Progenitor cell of endocrine pancreas (in vitro differentiated cells): ENCODE measurements at places on chromosomes 4 and X.

GRCh38 chrX:139299309-139299708 lies 231.2 kb upstream of the F9 start:
- DNase-seq: no peak

DNA sequence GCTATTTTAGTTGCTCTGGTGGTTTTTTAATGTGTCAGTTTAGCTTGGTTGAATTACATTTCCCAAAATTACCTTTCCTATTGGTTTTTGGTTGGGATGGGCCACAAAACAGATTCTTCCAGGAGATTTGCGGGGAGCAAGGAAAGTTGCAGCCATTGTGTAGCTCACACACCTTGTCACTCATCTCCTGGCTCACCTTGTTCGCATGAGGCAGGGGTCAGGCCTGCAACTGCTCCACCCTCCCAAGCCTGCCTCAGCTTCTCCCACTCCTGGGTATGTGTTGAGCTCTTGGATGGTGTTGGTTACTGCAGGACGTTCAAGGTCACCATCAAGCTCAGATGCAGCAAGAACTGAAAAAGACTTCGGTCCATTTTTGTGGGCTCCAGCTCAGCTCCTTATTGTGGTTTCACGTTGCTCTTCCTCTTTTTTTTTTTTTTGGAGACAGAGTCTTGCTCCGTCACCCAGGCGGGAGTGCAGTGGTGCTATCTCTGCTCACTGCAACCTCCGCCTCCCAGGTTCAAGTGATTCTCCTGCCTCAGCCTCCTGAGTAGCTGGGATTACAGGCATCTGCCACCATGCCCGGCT lies 95.6 kb upstream of the METTL14 start:
- DNase-seq: no peak

- no peak for DNase-seq
Measured at GRCh38 chr4:72375073-72375736, 193.8 kb downstream of the ADAMTS3 start.

DNA sequence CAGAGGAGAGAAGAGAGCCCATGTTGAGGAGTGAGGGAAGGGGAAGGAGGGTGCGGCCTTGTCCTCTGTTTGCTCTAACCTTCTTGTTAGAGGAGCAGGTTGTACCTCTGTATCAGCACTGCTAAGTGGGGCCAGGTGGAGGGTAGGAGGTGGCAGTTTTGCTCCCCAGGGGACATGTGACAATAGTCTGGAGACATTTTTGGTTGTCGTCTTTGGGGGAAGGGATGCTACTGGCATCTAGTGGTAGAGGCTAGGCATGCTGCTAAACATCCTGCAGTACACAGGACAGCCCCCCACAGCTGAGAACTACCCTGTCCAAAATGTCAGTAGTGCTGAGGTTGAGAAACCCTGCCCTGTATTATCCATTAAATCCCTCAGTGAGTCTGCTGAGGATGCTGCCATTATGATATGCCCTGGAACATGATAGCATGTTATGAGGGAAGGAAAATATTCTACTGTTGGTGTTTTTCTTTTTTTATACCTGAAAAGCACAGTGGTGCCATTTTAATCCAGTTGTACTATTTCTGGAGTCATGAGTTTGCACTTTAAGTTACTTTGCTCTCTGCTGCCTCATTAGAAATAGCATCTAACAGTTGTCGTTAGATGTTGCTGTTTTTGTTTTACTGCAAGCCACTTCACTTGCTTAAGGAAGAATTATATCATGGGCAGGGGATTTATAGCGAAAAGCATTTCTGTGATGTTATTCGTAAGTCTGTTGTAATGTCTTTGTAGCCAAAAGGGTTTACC lies 90.6 kb downstream of the LRP2BP start:
- no peak for DNase-seq

DNA sequence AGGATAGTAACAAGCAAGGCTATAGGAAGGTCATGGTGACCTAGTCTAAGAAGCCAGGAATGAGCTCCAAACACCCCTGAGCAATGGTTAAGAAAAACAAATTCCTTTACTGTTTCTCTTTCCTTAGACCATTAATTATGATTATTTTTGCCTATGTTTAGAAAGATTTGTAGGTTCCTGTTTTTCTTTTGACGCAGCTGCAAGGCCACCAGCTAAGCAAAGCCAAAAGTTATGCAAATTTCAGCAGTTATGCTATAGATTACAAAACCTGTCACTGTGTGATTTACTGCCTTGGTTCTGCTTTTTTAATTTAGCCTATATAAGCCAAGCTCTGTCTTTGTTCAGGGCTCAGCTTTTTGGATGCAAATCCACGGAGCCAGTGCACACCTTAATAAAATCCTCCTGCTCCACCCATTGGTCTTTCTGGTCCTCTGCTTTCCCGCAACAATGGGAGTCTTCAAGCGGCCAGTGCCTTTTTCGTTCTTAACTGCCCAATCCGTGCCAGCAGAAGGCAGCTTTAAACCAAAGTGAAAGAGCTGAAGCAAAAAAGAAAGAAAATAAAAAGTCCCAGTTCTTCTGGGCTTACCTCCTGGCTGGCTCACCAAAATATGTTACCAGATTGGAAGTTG lies 1.4 kb upstream of the CEP135 start:
- DNase-seq: no peak

DNA sequence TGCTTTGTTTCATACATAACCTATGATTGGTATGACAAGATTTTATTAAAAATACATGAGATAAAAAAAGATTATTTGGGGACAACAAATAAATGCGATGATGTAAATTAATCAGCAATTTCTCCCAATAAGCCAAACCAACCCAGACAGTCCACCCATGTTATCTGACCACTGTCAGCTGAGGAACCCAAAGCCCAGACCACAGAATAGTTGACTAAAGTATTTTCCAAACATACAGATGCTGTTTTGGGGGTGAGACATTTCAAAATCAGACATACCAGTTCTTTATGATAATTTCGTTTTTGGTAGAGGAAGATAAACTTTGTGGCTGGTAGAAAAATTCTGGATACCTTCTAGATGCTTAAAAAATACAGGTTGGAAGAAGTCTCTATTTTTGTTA lies 650.8 kb upstream of the FAM241A start:
- DNase-seq: no peak

DNA sequence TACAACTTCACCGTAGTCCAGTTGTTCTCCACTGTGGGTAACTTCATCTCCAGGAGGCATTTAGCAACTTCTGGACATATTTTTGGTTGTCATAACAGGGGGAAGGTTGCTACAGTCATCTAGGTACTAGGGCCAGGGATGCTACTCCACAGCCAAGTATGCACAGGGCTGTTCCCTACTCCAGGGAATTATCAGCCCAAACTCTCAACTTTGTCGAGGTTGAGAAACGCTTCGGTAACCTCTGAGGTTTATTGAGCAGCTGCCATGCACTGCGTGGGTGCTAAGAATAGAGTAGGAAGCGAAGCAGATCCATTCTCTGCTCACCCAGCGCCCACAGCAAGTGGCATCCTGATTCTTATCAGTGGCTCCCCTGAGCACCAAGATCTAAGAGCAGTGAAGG lies 8.2 kb downstream of the FGFBP1 start:
- DNase-seq: no peak

DNA sequence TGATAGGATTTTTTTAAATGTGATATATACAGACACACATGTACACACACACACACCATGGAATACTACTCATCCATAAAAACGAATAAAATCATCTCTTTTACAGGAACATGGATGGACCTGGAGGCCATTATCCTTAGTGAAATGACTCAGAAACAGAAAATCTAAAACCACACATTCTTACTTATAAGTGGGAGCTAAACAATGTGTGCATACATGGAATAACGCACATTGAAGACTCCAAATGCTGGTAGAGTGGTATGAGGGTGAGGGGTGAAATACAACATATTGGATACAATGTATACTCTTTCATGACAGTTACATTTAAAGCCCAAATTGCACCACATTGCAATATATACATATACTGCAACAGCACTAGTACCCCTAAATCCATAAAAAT lies 120.2 kb upstream of the ADGRL3 start:
- DNase-seq: no peak

DNA sequence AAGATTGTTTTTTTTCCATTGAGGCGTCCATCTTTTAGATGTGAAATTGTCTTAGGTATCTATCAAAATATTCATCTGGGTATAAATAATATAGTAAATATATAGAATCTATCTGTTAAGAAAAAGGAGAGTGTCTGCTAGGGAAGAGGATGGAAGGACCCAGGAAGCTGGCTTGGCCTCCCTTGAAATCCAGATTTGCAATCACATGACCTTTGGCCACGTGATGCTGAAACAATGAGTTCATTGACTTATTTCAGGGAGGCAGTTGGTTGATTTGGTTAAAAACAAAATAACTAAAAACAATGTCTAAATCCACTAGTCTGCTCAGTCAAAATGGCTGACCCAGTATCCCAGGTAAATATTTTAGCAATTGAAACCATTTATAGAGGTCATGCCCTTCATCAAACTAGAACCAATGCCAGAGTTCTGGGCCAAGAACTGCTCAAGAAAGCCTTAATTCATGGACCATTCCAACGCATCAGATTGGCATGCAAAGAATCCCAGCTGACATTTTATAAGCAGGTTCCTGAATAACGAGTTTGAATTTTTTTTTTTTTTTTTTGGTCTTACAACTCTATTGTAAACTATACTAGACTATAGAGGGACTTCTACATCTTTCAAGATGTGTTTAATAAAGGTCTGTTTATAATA lies 172.7 kb downstream of the MID1 start:
- DNase-seq: no peak

DNA sequence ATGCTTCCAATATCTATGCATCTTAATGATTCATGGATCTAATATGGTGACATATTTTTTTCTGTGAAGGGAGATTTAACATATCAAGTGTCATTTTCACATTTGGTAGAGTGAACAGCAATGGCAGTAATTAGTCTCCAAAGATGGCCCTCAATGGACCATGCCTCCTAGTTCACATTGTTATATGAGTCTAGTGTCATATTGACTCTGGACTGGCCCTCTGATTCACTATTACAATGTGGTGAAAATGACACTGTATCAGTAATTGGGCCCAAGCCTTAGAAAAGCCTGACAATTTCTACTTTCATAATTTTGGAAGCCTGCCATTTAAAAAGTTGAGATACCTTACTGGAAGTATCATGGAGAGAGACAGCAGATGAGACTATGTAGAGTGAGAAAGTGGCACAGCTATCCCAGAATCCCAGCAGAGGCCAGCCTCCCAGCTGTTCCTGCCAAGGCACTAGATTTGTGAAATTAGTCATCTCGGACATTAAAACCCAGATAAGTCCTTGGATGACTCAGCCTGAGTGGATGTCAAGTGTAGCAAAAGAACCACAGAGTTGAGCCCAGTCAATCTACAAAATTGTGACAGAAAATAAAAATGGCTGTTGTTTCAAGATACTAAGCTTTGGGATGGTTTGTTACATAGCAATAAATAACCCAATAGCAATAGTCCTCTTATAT lies 68.4 kb downstream of the ARHGEF38 start:
- DNase-seq: no peak

GRCh38 chrX:1167466-1167865 lies 45.0 kb downstream of the CRLF2 start:
- DNase-seq: no peak

GRCh38 chrX:144219035-144219434 lies 335.2 kb downstream of the UBE2NL start:
- no peak for DNase-seq

DNA sequence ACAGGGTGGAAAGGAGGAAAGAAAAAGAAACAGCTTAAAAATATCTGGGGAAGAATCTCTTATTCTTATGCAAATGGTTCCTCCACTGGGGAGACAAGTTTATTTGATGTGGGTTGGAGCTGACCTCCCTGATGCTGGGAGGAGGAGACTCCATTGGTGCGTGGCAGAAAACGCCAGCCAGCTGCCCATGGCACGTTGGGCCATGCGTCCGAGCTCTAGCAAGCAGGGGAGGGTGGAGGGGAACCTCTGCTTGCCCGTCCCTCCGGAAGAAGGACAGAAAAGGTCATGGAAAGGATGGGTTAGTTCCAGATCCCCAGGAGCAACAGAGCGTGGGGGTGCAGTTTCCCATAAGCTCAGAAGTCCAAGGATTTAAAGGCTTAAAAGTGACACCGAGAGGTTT lies 210.4 kb downstream of the KLHL4 start:
- DNase-seq: no peak

DNA sequence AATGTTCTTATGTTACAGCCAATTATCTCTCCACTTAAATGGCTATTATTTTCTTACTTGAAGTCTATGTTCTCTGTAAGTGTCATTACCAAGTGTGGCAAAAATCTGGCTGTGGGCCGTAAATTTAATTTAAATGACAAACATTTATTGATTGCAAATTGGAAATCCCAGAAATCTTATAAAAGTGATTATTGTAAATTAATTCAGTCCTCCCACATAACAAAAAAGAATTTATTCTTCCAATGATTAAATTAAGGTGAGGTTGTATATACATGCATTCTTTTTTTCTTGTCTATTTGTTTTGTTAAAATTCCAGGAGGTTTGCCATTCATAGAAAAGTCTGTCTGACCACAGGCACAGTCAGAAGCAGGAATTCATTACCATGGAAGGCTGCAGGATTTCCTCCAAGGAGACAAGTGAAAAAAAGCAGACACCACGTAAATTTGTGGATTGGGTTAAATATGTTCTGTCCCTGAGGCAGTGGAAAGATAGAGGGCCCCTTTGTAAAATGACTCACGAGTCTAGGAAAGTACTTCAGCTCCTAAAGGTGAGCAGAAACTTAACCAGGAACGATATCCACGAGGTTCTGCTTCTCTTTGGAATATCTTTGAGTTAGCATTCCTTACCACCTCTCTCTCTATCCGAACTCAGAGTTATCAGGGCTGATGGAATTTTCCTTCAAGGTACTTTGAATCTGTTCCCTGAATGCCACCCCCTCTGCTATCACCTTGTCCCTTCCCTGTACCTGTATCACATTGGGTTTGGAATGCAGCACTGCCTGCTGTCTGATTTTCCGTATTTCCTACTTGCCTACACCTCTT lies 10.7 kb downstream of the PPARGC1A start:
- no peak for DNase-seq

DNA sequence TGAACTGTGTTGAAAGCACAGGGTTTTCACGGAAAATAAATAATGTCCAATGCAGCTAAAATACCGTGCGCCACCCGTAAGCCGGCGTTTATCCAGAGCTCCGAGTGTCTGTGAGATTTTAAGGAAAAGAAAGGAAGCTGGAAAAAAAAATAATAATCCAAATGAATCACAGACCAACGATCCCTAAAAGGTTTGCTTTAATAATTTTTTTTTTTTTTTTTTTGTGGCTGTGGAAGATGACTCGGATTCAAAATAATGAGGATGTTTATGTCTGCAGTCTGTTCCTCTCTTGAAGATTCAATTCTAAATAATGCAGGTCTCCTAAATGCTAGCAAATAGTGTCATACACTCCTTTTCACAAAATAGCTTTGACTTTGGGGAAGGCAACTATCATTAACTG lies 84.6 kb upstream of the PPP2R3B start:
- DNase-seq: no peak
